Endodermal cell (in vitro differentiated cells): ENCODE measurements at places on chromosomes 5 and 9. TPM values are rescaled to one million over a fixed set of nuclear protein-coding genes. Genes with fewer than 3 reads are reported as not detected.

GRCh38 chr5:74404574-74405508, 235.7 kb downstream of the ENC1 start:
- no peak for DNase-seq
- no peak overlapping the region for H3K27ac ChIP-seq
- peaks cover 12% of the 10 kb centered on the region for H3K4me1 ChIP-seq
- no peak overlapping the region for H3K4me3 ChIP-seq

GRCh38 chr5:68268101-68268851, 52.7 kb downstream of the PIK3R1 start:
- DNase-seq = no peak
- no peak overlapping the region for H3K4me3 ChIP-seq
- H3K4me1 ChIP-seq = peaks cover 5% of the 10 kb centered on the region

GRCh38 chr9:127079446-127080140, 42.8 kb downstream of the ANGPTL2 start:
- no peak overlapping the region for H3K4me3 ChIP-seq
- DNase-seq = no peak
- H3K4me1 ChIP-seq = peaks cover 13% of the 10 kb centered on the region
- no peaks in the 10 kb centered on the region for H3K27me3 ChIP-seq

DNA sequence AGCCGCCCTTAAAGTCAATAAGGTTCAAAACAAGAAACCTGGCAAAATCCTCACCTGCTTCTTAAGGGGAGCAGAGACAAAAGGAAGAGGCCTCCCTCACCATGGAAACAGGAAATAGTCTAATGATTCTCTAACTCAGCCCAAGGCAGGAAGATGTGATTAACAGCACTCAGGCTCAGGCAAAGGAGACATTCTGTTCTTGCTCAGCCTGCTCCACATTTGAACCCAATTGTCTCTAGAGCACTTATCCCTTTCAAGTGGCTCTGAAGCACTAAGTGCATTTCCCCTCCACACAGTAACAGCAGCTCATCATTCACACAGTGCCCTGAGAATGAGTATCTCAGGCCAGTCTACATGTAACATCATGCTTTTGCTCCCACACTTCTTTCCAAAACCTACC, 72.3 kb downstream of the NIPSNAP3B start:
- no peak overlapping the region for H3K27ac ChIP-seq
- no peak for DNase-seq
- no peak overlapping the region for H3K4me3 ChIP-seq
- H3K27me3 ChIP-seq = no peaks in the 10 kb centered on the region
- H3K4me1 ChIP-seq = no peaks in the 10 kb centered on the region
- peaks cover 93% of the 10 kb centered on the region for H3K36me3 ChIP-seq

- no peak for DNase-seq
- no peaks in the 10 kb centered on the region for H3K36me3 ChIP-seq
- no peak overlapping the region for H3K27ac ChIP-seq
- no peak overlapping the region for H3K4me3 ChIP-seq
- H3K4me1 ChIP-seq = peaks cover 3% of the 10 kb centered on the region
Observed at GRCh38 chr5:76473661-76474060, 70.6 kb downstream of the IQGAP2 start.

DNA sequence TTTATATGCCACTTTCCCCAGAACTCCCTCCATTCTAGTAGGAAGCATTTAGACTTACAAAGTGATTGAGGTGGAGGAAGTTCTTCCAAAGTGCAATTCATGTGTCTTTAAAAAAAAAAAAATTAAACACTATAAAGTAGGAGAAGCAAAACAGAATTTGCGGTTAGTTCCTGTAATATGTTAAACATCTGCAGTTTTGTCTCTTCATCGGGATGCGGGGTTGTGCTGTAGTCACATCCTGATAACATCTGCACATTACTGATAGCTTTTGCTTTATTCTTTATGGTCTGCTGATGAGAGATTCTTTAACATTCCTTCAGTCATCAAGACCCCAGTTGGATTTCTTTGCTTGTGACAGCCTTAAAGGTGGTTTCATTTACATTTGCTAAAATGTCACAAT, 694.3 kb downstream of the NR2F1-AS1 start:
- H3K4me3 ChIP-seq = no peak overlapping the region
- no peak overlapping the region for H3K27ac ChIP-seq
- DNase-seq = no peak
- no peaks in the 10 kb centered on the region for H3K4me1 ChIP-seq
- no peaks in the 10 kb centered on the region for H3K36me3 ChIP-seq

DNA sequence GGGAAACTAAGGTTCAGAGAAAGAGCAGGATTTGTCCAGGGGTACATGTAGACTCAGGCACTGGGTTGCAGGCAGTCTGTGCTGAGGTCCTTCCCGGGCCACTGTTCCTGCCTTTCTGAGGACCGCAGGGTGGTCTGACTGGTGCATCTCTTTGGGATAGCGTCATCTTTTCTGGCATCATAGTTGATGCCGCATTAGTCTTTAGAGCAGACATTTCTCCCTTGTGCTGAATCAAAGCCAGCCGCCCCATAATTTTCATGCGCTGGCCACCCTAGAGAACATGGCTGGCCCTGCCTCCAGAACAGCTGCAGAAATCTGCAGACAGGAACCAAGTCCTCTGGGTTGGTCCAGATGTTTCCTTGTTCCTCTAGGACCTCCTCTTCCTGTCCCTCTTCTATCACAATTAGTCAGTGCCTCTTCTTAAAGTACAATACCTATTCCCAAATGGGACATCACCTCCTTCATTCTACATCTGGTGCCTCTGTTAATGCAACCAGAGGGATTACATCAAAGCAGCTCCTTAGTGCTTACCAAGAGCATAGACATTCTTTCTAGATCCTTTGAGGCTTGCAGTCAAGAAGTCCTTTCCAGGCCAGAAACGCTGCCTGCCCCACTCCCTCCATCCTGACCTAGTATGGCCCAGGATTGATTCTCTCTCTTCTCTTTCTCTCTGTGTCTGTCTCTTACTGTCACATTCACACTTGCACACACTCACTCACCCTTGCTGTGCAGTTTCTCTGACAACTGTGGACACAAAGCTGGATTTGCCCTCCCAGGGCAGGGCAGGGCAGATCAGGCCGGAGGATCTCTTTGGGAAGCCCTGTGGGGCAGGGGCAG, 42.0 kb upstream of the ORM1 start:
- H3K27me3 ChIP-seq = no peaks in the 10 kb centered on the region
- H3K4me1 ChIP-seq = no peaks in the 10 kb centered on the region
- H3K36me3 ChIP-seq = peaks cover 64% of the 10 kb centered on the region

DNA sequence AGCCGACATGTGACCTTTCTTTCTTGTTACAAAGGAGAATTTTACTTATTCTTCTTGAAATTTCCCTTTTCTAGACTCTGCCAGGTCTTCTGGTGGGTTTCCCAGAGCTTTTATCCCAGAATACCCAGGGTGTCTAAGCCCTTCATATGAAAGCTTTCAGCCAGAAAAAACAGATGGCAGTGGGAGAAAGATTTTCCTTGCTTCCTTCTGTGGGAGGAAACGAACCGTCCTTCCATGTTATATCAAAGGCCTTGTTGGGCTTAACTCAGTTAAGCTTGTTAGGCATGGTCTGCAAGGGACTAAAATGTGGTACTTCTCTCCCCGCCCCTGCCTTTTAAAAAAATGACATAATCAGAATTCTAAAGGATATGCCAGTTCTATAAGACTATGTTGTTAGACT, 47.5 kb downstream of the SPATA31D1 start:
- no peak overlapping the region for H3K4me3 ChIP-seq
- H3K36me3 ChIP-seq = no peaks in the 10 kb centered on the region
- H3K4me1 ChIP-seq = peaks cover 3% of the 10 kb centered on the region
- no peaks in the 10 kb centered on the region for H3K27me3 ChIP-seq
- DNase-seq = no peak

DNA sequence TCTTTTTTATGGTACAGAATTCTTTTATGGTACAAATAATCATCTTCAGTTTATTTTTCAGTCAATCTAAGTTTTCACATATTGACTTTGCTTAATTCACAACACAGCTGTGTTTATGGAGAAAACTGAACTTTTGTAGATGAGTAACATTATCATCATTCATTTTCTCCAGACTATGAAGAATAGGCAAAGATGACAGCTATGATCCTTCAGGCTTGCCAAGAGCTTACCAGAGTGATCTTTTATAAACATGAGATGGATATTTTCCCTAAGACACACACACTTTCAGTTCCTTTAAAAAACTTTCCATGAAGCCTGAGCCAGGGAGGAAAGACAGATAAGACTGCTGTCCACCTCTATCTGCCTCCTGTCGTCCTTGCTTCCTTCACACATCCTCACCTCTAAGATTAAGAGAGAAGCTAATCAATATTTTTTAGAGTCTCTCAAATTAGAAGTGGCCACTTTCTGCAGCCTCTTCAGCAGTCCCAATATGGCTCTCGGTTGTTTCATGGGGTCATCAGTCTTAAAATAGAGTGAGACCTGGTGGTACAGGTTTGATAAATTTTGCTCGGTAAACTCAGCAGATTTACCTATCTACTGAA, 108.1 kb upstream of the SLC27A6 start:
- H3K27me3 ChIP-seq = no peaks in the 10 kb centered on the region
- H3K4me1 ChIP-seq = peaks cover 5% of the 10 kb centered on the region
- no peak for DNase-seq
- H3K27ac ChIP-seq = no peak overlapping the region
- H3K36me3 ChIP-seq = no peaks in the 10 kb centered on the region
- no peak overlapping the region for H3K4me3 ChIP-seq

GRCh38 chr5:73303148-73304079, 130.4 kb downstream of the TMEM174 start:
- peak; percentile 94 for DNase-seq
- peak overlapping the region; percentile 81 for H3K4me3 ChIP-seq
- peaks cover 100% of the 10 kb centered on the region for H3K27me3 ChIP-seq

DNA sequence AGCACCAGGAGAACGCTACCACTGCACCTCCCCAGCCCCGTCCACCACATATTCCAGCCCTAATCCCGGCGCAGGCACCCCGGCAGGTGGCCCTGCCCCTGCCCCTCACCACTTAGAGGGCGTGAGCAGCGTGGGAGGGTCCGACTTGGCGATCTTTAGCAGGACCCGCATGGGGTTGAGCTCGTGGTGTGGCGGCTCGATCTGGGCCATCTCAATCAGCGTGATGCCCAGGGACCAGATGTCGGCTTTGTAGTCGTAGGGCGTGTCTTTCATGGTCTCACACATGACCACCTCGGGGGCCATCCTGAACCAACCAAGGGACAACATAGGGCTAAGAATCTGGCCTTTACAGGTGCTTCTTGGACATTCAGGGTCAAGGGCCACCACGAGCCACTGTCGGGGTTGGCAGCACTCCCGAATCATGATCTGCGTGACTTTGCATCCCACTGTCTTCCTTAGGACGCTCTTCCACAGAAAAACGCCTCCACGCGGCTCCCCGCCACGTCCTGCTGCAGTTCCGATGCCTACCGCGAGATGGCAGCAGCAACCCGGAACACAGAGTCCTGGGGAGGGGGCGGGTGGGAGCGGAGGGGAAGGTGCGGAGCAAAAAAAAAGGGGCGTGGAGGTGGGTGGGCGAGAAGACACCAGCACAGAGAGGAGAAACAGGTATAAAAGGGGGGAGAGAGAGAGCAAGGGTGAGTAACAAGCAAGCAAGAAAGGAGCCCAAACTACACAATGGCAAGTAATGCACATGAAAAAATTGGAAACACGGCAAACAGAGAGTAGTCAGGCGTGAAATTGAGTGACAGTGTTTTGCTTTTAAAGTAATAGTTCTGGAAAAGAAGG, 81.3 kb downstream of the STK10 start:
- peak; percentile 90 for DNase-seq
- no peaks in the 10 kb centered on the region for H3K27me3 ChIP-seq
- H3K4me1 ChIP-seq = peaks cover 4% of the 10 kb centered on the region
- H3K27ac ChIP-seq = no peak overlapping the region
- no peaks in the 10 kb centered on the region for H3K36me3 ChIP-seq
- no peak overlapping the region for H3K4me3 ChIP-seq

- H3K27me3 ChIP-seq = peaks cover 5% of the 10 kb centered on the region
- DNase-seq = no peak
- H3K4me1 ChIP-seq = peaks cover 8% of the 10 kb centered on the region
- H3K36me3 ChIP-seq = no peaks in the 10 kb centered on the region
- H3K27ac ChIP-seq = no peak overlapping the region
Observed at GRCh38 chr9:101275769-101276250, 109.0 kb downstream of the BAAT start.

- H3K4me1 ChIP-seq = peaks cover 5% of the 10 kb centered on the region
- H3K27ac ChIP-seq = no peak overlapping the region
- no peak overlapping the region for H3K4me3 ChIP-seq
- DNase-seq = no peak
- H3K36me3 ChIP-seq = no peaks in the 10 kb centered on the region
- H3K27me3 ChIP-seq = peaks cover 33% of the 10 kb centered on the region
Observed at GRCh38 chr9:72858089-72858912, 94.6 kb downstream of the ALDH1A1 start.

GRCh38 chr9:100277166-100277979, 75.4 kb downstream of the TEX10 start:
- no peak for DNase-seq
- H3K4me3 ChIP-seq = no peak overlapping the region
- H3K36me3 ChIP-seq = peaks cover 24% of the 10 kb centered on the region
- H3K27ac ChIP-seq = no peak overlapping the region

The ADGRV1 gene
- 86.0 and 117 TPM in 2 replicates for total RNA-seq

The GABRA1 gene
- 1.6 TPM in 1 of 3 replicates, not detected in the others for total RNA-seq

The CDKN2A gene
- 4.2 to 6.7 TPM (median 5.1 TPM) in 3 replicates for total RNA-seq

The DBH gene
- not detected in 2 replicates for total RNA-seq

The ADAMTS12 gene
- total RNA-seq = 70.2 and 80.2 TPM in 2 replicates

The DOCK2 gene
- 2.1 and 3.9 TPM in 2 replicates for total RNA-seq

The PCDHGA1 gene
- 1.8 and 2.2 TPM in 2 replicates for total RNA-seq

The DMRT2 gene
- 0.24 to 0.32 TPM (median 0.28 TPM) in 3 replicates for total RNA-seq

The RPL37 gene
- total RNA-seq = 1,439 and 1,565 TPM in 2 replicates
